ENCODE measurements at places on chromosomes 11 and 22.

GRCh38 chr11:119706029-119706428, 23.0 kb downstream of the NECTIN1 start:
- no peak for DNase-seq

DNA sequence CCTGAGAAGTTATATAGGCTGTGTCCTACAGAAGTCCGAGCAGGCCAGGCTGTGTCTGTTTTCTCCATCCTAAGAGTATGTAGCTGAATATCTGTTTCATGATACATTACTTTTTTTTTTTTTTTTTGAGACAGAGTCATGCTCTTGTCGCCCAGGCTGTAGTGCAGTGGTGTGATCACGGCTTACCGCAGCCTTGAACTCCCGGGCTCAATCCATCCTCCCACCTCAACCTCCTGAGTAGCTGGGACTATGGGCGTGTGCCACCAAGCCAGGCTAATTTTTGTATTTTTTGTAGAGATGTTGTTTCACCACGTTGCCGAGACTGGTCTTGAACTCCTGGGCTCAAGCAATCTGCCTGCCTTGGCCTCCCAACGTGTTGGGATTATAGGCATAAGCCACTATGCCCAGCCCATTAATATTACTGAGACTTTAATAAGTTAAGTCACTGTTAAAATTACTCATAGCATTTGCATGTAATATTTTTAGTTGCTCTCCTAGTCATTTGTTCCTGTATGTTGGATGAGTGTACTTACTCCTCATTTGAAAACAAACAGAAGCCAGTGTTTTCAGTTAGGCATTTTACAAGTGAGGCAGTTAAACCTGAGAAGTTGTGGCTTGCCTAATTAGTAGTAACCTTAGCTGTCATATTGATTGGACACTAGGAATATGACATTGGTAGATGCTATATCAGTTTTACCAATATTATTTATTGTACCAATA, 26.1 kb downstream of the DRG1 start:
- no peak for DNase-seq

GRCh38 chr11:96481771-96482170, 92.0 kb downstream of the JRKL start:
- DNase-seq = no peak

DNA sequence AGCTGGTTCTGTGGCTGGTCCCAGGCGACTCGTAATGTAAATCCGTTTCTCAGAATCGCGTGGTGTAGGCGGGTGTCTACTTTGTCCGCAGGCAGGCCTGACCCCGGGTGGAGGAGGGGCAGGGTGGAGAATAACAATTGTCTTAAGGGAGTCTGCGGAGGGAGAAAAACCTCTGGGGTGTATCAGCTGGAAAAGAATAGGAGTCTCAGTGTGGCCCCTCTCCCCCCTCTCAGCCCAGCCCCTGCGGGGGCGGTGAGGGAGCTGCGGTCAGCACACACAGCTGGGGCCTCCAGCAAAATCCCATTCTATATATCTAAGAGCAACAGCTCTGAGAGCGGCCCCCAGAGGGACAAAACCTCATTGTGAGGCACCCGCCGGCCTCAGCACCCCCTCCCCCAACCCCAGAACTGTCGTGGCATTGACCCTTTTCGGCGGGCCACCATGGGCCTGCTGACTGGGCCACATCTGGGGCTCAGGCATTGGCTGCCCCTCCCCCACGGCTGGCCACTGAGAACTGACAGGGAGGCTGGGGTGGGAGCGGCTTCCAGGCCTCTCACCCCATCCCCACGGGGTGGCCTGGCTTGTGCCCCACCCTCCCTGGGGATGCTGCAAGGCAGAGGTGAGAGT, 2.7 kb upstream of the MYRF start:
- no peak for DNase-seq

DNA sequence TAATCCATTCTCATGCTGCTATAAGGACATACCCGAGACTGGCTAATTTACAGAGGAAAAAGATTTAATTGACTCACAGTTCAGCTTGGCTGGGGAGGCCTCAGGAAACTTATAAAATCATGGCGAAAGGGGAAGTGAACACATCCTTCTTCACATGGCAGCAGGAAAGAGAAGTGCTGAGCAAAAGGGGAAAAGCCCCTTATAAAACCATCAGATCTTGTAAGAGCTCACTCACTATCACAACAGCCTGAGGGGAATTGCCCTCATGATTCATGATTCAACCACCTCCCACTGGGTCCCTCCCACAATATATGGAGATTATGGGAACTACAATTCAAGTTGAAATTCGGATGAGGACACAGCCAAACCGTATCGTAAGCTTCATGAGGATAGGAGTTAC, 3.8 kb upstream of the CYB5R2 start:
- no peak for DNase-seq

GRCh38 chr11:70572974-70573260, 174.6 kb downstream of the CTTN start:
- no peak for DNase-seq

GRCh38 chr11:35606206-35606605, 12.1 kb upstream of the FJX1 start:
- no peak for DNase-seq
